ENCODE measurements at places on chromosomes 2 and 18.

- no peak for DNase-seq
Observed at GRCh38 chr2:12816379-12817306, 99.9 kb downstream of the TRIB2 start.

- DNase-seq: peak; percentile 41
Observed at GRCh38 chr2:12397854-12398253, 318.9 kb upstream of the TRIB2 start.

DNA sequence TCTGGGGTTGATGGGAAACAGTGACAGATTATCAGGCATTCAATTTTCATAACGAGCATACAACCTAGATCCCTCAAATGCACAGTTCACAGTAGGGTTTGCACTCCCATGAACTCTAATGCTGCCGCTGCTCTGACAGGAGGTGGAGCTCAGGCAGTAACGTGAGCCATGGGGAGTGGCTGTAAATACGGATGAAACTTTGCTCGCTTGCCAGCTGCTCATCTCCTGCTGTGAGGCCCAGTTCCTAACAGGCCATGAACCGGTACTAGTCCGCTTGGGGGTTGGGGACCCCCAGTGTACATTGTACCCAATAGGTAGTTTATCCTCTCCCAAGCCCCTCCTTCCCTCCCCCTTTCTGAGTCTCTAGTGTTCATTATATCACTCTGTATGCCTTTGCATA lies 94.6 kb downstream of the PTH2R start:
- no peak for DNase-seq

DNA sequence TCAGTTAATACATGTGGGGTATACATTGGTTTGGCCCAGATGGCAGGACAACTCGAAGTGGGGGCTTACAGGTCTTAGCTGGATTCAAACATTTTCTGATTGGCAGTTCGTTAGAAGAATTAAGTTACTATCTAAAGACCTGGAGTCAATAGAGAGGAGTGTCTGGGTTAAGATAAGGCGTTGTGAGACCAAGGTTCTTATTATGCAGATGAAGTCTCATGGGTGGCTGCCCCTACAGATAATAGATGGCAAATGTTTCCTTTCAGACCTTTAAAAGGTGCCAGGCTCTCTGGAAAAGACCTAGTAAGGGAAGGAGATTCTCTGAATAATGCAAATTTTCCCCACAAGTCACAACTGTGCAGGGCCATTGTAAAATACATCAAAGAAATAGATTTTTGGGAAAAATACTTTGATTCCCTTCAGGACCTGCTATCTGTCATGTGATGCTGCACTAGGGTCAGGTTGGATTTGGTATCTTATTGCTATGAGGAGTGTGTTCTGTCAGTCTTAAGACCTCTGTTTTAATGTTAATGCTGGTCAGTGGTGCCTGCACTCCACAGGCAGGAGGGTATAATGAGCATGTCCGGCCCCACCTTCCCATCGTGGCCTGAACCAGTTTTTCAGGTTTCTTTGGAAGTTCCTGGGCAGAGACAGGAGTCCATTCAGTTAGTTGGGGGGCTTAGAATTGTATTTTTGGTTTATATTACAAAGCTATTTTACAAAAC lies 14.3 kb upstream of the MC5R start:
- DNase-seq: no peak

DNA sequence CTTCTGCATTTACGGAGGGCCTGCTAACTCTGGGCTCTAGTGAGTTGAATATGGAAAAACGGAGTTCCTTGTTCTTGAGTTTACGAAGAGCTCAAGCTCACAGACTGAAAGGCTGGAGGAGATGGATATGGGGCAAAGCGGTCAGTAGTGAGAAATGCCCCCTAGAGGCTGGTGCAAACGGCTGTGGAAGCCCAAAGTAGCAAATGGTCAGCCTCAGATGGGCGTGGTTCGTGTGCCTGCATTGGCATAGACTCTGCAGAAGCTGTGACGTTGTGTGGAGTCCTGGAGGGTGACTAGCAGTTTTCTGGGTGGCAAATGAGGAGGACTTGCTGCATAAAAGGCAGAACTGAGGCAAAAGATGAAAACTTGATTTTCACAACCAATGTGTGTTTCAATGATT lies 93.6 kb upstream of the TWIST2 start:
- DNase-seq: no peak

DNA sequence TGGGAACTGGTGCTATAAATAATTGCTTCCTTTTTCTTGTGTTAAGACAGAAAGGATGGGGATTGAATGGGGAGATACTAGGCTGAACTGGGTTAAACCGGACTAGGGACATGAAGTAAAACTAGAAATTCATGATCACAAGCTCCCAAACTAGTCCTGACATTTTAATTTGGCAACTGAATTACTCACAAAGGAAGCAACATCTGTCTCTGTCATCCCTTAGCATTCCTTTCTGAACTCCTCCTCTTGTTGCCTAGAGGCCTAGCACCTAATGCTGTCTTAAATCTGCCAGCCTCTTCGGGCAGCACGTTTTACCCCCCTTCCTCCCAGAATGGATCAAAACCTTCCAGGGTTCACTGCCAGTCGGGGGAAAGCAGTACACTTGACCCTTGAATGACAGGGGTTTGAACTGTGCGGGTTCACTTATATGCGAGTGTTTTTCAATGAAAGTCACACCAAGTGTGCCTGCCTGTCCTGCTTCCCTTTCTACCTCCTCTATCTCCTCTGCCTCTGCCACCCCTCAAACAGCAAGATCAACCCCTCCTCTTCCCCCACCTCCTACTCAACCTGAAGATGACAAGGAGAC lies 8.2 kb downstream of the KCTD1 start:
- no peak for DNase-seq

GRCh38 chr2:31023541-31023940 lies 114.7 kb downstream of the GALNT14 start:
- no peak for DNase-seq

DNA sequence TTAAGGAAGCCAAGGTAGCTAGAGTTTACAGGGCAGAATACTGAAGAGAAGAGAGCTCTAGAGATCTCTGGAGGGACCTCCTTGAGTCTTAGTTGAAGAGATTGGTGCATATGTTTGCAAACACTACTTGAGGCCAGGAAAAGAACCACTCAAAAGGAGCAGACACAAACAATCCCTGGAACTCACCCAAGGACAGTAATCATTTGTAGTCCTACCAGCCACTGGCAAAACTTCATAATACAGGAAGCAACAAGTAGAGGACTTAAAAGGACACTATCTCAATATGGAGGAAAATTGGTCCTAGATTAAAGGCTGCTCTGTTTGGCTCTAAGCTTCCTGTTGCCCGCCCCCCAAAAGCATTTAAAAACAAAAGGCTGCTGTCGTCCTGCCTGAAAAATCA lies 46.9 kb upstream of the UBXN4 start:
- DNase-seq: no peak

GRCh38 chr18:22800551-22800951 lies 132.6 kb upstream of the RBBP8 start:
- DNase-seq: no peak

DNA sequence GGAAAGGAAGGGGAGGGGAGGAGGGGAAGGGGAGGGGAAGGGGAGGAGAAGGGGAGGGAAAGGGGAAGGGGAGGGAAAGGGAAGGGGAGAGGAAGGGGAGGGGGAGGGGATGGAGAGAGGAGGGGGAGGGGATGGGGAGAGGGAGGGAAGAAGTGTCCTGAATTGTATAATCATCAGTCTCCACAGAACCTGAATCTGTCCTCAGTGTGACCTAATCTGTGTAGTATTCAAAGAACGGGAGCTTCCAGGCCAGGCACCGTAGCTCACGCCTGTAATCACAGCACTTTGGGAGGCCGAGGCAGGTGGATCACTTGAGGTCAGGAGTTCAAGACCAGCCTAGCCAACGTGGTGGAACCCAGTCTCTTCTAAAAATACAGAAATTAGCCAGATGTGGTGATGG lies 41.1 kb upstream of the CCDC150 start:
- no peak for DNase-seq

DNA sequence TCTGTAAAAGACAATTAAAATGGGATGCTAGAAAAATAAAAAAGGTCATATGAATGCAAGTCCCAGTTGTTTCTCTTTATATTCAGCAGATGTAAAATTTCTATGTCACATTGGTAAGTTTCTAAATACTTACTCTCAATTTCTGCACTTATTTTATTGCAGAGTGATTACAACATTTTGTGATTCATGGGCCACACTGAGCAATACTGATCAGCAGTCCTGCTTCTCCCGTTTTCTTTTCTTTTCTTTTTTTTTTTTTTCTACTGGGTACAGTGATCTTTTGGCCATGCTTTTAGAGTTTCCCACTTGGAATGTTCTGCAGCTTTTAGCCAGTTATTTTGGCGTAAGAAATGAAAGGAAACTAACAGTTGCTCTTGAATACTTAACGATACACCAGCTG lies 38.8 kb downstream of the LIMS1 start:
- DNase-seq: peak; percentile 86

- DNase-seq: no peak
Observed at GRCh38 chr2:174666845-174667244, 69.2 kb upstream of the WIPF1 start.

- no peak for DNase-seq
Observed at GRCh38 chr18:3972291-3972930, 482.7 kb downstream of the DLGAP1 start.

DNA sequence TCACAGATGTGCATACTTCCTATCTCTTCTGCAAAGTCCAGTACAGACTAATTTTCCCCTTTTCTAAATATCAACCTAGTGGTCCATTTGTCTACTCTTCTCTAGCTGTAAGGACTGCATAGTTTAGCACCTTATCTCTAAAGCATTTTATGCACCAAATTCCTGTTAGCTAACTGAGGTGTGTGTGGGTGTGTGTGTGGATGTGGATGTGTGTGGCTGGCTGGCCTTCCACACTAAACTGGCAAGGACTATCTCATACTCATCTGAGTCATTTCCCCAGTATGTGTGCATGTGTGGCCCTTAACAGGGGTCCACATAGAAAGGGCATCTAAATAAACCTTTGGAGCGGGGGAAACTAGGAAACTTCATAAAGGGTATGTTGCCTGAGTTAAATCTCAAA lies 139.6 kb downstream of the TTC32 start:
- DNase-seq: no peak

GRCh38 chr2:219434718-219435525 lies at the start of gene SPEG:
Gene SPEG, plus strand, starts transcription at chr2:219434843. Its CDS starts 135 bp downstream, at chr2:219434978.
- no peak for DNase-seq

GRCh38 chr2:42706836-42707235 lies 57.1 kb downstream of the OXER1 start:
- DNase-seq: no peak

GRCh38 chr2:40028792-40029488 lies 249.9 kb upstream of the THUMPD2 start:
- DNase-seq: peak; percentile 24

GRCh38 chr2:238881353-238882081 lies 33.6 kb downstream of the TWIST2 start:
- no peak for DNase-seq

DNA sequence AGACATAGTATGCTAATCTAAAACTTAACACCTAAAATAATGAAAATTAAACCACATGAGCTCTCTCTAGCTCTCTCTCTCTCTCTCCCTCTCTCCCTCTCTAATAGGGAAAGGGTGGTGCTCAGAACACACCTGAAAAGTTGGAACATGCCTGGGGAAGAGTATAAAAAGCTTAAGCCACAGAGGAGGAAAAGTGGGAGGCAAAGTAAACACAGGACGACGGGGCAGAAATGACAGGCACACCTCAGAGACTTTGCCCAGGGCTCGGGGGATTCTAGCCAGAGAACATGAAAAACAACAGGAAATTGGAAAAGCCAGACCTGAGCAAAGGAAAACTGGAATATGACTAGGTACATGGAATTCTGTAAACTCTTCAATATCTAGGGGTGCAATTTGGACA lies 666.1 kb downstream of the BCL11A start:
- no peak for DNase-seq

GRCh38 chr2:238320648-238321281 lies 447 bp downstream of the TRAF3IP1 start:
- DNase-seq: no peak

DNA sequence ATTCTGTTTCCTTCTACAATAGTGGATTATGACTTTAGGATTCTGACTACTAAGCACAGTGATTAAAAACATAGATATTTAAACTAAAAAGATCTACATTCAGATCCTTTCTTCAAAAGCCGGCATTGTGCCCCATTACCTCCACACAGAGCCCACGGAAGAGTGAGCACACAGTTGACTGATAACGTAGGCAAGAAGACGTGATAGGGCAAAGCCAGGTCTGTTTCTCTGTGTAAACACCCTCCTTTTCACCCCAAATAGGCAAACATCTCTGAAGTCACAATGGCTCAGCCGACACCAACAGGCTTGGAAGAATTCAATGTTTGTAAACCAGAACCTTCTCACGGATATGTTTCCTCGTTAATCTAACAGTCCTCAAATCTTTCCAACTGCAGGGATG lies 302.9 kb downstream of the CMPK2 start:
- DNase-seq: no peak

GRCh38 chr2:54574860-54575247 lies 118.7 kb downstream of the SPTBN1 start:
- DNase-seq: no peak

GRCh38 chr2:218006741-218007140 lies 3.9 kb upstream of the TNS1 start:
- DNase-seq: no peak

- DNase-seq: no peak
Observed at GRCh38 chr2:203846490-203847105, 21.0 kb upstream of the CTLA4 start.

DNA sequence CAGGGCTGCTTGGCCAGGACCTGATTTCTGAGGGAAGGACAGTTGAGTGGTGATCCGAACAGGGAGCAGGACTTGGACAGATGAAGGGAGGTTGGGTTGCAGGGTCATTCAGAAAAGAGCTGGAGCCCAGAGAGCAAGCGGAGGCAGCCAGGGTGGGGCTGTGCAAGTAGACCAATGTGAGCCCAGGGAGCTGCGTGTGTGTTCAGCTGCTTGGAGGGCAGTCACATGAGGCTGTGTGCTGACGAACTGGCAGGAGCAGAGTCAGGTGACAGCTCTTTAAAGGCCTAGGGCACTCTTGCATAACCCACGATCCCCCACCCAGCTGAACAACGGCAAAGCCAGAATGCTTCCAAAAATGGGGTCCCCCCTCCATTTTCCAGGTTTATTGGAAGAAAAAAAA lies 4.6 kb upstream of the MLPH start:
- DNase-seq: peak; percentile 89

DNA sequence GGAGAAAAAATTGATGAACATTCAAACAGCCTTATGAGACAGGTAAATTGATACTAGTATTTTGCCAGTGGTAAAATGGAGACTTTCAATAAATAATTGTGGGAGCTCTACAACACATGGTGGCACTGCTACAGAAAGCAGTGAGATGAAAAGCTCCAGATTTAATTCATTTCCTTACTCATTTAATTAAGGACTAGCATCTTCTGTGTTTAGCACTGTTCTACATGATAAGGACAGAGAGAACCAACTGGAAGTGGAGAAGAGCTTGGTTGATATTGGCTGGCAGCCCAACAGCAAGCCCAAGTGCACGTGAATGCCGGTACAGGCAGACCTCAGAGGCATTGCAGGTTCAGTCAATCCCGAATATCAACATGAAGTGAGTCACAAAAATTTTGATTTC lies 470.4 kb upstream of the MYT1L start:
- no peak for DNase-seq

DNA sequence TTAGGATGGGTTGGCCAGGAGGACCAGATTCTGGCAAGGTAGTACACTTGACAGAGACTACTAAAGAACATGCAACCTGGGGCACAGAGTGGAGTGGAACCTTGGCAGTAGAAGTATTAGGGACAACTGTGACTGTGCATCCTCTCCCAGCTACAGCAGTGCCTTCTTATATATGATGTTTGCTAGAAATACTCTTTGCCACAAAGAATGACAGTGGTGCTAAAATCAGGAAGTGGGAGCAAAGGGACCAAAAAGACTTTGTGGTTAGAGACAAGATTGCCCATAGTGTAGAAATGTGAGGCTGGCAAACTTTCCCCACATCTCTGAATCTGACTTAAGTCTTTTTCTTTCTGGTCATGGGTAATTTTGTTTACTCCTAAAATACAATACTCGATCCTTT lies 9.4 kb upstream of the SLC38A11 start:
- DNase-seq: peak; percentile 35

Measured in inflammatory macrophage treated with lipopolysaccharide for 4 hours (primary cell).